ENCODE measurements at places on chromosomes 11 and 22.

DNA sequence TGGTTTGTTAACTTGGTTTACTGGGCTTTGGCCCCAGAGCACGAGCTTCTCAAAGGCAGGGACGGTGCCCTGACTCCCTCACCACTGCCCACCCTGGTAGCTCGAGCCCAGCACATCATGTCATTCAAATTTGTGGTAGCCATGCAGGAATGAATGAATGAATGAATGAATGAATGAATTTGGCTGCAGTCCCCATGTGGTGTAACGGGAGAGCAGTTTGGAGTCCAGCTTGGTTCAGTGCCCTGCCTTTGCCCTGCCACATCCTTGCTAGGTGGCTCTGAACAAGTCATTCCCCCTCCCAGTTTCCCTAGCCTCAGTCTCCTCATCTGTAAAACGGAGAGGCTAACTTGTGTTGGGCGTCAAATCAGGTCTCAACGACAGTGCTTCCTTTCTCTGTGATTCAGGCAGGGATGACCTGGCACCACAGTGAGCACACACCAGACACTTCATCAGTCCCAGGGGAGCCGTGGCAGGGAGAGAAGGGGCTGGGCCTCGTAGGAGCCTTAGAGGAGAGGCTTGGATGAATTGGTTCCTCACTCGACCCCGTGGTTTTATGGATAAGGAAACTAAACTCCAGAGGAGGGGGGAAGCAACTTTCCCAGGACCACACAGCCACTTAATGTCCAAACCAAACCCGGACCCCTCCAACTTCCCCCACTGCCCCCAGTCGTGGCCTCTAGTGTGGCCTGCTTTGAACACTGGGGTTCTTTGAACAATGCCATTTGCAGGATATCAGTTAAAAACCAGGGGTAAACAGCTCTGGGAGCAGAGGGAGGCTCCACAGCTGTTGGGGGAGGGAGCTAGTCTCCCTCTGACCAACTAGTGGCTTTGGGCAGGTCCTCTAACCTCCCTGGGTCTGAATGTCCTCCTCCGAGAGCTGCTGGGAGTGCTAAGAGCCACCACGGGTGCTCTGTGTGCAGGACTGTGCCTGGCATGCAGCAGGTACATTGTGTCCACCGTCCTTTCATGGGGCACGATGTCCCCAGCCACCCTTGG is 86.2 kb downstream of the CACNA1I start:
- DNase-seq = no peak

DNA sequence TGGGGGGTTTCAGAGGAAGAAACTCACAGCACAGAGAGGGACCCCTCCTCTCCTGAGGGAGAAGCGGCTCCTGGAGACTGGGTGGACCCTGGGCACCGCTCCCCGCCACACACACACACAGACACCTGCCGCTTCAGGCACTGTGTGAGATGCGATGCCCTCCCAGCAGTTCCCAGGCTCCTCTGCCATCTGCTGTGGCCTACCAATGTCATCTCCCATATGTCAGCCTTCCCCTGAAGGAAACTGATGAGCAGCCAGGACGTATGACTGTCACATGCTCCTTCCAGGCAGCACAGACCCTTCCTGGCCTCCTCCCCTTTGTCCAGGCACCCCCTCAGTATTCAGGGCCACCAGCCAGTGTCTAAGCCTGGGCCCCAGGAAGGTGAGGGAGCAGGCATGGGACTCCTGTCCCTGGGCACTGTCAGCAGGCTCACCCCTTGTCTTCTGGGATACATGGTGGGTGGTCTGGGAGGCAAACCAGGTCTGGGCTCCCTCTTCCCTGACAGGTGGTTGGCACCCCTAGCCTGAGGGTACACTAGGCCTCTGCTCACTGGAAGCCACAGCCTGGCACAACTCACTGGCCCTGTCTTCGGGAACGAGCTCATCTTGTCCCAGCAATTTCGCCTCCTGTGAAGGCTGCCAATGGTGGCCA is 11.8 kb upstream of the BCR start:
- DNase-seq = no peak

DNA sequence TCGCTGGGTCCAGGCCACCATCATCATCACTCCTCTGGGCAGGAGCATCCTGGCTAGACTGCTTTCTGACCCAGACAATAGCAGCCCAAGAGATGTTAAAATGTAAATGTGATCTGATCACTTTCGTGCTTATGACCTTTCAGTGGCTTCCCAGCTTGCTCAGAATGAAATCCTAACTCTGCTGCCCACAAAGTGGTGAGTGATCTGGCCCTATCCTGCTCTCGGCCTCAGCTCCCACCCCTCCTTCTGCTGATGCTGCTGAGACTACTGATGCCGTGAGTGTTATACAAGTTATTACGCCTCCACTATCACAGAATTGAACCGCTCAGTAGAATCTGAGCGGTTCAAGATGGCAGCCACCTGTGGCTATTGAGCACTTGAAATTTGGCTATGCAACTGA is 26.2 kb downstream of the ELF5 start:
- DNase-seq = no peak

GRCh38 chr11:36238881-36239280 is 50.3 kb downstream of the COMMD9 start:
- no peak for DNase-seq

DNA sequence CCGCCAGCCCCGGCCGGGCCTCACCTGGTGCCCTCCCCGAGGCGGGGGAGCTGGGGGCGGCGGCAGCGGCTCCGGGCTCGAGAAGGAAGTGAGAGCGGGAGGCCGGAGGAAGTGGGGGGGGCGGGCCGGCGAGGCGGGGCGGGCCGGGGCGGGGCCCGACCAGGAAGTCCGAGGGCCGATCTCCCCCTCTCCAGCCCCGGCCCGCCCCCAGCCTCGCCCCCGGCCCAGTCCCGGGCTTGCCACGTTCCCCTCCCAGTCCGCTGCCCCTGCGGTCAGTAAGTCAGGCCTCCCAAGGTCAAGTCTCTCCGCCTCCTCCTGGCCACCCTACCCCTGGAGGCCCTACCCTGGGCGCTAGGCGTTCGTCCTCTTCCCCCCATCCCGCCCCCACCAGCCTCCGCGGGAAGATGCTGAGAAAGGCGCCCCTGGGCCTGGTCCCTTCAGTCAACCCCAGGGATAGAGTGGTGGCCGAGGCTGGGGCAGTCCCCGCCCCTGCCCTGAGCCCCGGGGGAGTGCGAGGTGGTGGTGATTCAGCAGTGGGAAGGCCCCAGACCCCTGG is at the start of gene RHOG:
TSS of gene RHOG (minus strand) at position 90 of the 556 bp plus-strand sequence. CDS start 12,821 bp downstream, outside the sequence.
- DNase-seq = peak; percentile 50

DNA sequence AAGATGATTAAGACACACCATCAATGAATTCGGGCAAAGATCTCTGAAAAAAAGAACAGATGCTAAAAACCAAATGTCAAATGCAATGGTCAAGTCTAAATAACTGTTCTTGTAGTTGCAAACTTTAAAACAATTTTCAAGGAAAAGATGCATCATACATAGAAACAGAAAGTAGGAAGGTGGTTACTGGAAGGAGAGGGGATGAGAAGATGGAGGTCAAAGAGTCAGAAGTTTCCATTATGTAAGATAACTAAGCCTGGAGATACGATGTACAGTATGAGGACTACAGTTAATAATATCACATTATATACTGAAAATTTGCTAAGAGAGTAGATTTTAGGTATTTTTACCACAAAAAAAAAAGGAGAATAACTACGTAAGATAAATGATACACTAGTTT is 27.1 kb downstream of the CWF19L2 start:
- DNase-seq = no peak

DNA sequence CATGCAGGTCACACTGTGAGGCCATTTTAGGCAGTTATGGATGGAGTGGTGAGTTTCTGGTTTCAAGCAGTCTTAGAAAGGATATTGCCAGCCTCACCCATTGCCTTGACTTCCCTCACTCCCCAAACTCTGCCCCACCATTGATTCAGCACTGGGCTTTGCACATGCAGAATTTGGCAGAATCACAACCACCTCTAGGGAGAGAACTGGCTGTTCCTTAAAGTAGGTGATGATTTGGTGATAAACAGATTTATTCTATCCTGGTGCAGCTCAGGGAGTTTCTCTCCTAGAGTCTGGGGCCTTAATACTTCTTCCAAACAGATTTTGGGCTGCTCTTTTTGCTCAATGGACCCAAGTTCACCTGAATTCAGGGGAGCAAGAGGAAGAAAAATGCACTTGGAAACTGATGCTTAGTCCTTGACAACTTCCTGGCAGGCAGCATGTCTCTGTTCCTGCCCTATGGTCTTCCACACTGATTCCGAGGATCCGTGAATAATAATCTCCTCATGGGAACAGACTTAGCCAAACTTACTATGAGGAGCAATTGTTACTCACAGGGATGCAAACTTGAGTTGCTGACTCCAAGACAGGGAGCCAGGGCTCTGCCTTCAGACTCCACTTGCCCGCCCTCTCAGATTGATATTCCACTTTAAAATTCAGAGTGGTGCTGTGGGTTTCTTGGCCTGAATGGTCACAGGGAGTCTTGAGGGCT is 129.7 kb upstream of the PARVA start:
- DNase-seq = no peak

All from left renal pelvis (tissue), 4 donors.